Activated naive CD8-positive, alpha-beta T cell treated with anti-CD3 and anti-CD28 coated beads for 36 hours (primary cell): ENCODE measurements at places on chromosomes 7 and 10.

DNA sequence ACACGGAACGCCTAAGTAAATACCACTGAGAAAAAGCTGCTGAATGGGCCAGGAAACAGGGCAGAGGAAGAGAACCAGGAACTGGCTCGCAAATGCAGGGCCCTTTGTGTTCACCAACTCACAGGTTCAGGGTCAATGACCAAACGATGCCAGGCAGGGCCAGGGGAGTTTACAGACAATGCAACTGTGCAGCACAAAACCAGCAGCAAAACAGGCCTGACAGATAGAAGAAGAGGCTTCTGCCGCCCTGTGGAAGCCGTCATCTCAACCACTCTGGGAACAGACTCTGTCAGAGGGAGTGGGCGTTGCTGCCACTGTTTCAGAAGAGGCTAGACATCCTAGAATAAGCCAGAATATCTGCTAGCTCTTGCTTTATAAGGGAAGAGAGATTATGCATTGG lies 117.9 kb downstream of the KMT2E start:
- DNase-seq, result no peak

DNA sequence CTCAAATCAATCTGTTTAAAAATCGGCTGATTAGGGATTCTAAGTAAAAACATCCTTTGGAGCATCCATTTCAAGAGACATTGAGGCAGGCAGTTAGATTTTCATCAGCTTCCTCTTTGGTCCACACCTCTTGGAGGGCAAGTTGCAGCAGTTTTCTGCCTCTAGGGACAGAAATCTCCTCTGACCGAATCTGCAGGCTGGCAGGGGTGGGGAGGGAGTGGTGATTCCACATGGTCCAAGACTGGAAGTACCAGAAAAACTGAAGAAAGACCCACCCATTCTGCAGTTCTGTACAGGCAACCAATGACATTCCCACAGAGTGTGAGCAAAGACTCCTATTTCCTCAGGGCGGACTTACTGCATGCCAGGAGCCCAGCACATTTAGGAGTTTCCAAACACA lies 29.0 kb downstream of the FGFBP3 start:
- no peak for DNase-seq

DNA sequence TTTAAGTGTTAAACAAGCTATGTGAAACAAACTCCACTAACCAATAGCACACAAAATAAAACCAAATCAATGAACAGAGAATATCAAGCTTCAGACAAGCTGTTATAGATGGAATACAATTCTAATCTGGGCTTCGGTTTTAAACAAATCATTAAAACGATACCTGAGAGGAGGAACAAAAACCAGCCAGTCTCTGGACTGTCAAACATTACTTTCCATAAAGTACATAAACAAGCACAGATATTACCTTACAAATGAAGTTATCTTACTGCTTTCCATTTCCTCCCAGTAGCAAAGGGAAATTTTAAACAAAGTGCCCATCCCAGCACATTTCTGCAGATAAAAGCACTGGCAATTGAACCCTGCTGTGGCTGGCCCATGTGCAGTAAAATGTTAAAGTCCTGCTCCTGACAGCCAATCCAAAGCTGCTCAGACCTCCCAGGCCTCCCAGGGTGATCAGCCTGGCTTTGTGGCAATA lies 128.0 kb downstream of the NRCAM start:
- no peak for DNase-seq

DNA sequence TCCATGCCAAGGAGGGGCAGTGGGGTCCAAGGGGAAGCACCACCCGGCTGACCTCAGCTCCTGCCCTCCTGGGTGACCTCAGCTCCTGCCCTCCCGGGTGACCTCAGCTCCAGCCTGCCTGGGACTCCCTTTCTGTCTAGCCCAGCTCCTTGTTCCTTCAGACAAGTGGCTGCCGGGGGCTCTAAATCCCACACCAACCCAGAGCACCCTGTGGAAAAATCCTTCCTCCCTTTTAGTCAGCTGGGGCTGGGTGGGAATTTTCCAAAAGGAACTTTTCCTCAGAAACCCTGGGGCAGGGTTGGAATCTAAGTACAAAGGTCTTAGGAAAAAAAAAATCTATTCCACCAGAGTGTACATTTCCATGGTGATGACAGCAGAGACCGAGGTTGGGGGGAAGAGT lies 36.3 kb downstream of the AKR1B1 start:
- DNase-seq, result no peak

- DNase-seq, result no peak
These were observed 63.5 kb upstream of the EN2 start for GRCh38 chr7:155394413-155394812.

DNA sequence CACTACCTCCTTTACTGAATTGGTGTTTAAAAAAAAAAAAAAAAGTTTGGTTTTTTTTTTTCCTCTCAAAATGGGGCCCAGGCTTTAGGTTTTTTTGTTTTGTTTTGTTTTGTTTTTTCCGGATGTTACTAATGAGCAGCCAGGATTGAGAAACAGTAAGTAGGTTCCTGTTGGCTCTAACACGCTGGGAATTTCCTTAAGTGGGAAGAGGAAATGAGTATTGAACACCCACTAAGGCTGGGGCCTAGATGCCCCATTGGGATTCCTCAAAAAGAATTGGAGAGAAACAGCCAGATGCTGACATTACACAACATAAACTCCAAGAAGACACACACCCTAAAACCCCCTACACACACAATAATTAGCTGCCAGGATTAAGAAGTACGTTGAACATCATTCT lies 102.2 kb upstream of the NANOS1 start:
- no peak for DNase-seq

- DNase-seq, result no peak
These were observed 891.1 kb upstream of the AUTS2 start for GRCh38 chr7:68707159-68707558.

DNA sequence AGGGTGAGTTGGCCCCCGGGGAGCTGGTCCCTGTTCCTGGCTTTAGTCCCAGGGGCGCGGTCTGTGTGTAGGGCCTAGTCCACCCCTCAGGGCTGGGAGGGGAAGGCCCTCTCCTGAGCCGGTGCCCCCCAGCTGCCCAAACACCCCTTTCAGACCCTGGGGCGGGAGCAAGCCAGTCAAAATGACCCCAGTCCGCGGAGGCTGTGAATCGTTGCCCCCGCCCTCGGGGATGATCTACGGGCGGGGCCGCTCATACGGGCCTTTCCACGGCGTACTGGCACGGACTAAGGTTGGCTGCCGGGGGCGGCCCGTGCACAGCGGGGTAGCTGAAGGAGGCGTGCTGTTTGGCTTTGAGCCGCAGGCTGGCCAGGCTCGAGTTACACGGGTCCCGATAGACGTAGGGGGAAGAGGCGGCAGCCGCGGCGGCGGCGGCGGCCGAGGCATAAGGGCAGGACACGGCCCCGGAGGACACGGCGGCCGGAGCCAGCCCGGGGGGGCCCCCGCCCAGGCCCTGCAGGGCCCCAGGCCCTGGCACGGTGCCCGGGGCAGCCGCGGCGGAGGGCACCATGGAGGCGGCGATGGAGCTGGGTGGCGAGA lies 4.3 kb downstream of the ELOVL3 start:
- DNase-seq, result peak; percentile 52

DNA sequence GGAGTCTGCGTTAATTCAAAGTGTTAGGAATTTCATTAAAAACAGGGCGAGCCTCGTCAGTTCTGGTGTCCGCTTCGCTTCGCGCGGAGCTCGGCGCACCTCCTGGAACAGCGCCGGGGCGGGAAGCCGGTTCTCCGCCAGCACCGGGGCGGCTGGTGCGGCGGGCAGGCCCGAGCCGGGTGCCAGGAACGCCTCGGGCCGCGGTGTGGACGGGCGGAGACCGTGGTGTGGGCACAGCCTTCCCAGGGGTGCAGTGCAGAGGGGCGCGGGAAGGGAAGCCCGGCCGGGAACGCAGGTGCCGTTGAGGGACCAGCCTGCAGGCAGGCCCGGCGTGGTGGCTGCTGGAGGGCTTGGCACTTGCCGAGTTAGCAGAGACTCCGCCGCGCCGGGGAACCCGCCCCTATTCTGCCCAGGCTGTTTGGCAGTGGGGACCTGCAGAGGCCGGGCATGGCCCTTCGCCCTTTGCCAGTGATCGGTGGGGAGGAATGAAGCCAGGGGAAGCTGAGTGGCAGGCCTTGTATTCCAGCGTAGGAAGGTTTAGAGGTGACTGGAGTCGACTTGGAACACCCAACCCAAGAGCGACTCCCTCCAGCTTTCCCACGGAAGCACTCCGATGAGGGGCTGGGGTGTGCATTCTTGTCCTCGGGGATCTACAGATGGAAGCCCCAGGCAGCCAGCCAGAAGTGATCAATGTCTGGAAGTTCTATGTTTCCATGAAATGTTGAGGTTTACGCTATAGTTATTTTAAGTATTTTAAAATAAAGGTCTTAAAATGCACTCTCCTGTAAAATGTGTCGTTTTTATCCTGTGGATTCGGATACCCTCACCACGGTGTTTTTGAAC lies 945 bp upstream of the RHEB start:
- peak; percentile 52 for DNase-seq

GRCh38 chr7:155002411-155003091 lies 373 bp downstream of the PAXIP1 start:
- DNase-seq, result peak; percentile 58

GRCh38 chr10:21399392-21400035 lies 126.0 kb downstream of the SKIDA1 start:
- no peak for DNase-seq

DNA sequence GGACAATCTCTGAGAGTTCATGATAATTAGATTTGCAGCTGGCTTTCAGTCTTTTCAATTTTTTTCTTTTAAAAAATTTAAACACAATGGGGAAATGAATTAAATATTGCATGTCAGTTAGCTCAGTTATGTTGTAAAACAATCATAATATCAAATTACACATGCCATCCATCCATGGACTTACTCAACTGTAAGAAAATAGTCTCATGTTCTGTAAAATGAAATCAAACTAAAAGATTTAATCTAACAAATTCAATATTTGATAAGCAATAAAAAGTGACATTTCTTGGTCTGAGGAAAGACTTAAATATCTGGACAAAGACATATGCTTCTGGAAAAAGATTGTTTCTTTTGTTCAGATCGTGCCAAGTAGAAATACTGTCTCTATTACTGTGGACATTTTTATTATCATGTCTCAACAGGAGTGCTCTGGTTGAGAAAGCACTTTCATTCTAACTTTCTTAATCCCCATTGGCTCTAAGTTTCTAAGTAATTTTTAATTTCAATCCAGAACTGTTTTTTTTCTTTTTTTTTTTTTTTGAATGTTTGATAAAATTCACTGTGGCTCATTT lies 179.2 kb upstream of the FAM3C start:
- no peak for DNase-seq

DNA sequence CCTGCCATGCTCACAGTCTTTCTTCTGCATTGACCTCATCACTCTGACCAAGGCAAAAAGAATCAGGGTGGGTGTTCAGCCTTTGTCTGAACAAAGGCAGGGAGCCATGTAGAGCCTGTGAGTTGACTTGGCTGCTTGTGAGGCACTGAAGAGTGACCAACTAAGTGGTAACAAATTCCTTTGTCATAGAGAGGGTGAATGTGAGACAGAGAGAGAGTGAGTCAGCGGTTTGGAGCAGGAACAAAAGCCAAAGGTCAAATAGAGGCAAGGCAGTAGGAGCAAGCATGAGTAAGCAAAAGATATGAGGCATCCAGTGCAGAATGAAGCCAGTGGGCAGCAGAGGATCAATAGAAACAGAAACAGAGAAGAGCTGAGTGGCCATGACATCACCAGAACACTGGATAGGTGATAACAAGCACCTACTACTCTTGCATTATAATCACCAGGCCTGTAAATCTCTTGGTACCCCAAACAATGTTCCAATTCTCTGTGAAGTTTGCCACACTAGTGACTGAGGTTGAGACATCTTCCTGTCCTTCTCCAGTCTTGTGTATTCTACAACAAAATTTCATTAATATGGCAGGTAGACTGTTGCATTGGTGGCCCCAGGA lies 116.2 kb upstream of the LAMB4 start:
- DNase-seq, result no peak

DNA sequence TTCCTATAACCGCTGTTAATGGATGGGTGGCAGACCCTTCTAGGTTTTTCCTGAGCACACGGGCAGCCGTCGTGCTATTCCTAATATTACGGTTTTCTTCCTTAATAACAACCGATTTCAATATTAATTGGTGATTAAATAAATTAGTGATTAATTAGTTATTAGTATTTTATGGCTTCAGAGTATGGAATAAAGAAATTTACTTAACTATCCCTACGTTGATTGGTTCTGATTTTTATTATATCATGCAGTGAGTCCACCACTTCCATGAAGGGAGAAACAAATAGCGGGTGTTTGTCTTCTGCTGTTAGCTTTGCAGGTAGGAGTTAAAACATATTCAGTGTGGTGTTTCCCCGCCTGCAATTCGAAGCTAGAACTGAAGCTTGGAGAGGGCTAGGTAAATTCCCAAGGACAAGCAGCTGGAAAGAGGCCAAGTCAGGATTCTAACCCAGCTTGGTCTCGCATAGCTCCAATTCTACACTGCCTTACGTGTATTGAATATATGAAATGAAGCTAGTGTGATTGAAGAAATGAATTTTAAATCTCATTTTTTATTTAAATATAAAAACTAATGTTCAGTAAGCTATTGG lies 928 bp upstream of the CSTF2T start:
- no peak for DNase-seq

- DNase-seq, result no peak
These were observed 70.4 kb downstream of the PYROXD2 start for GRCh38 chr10:98344589-98345038.

DNA sequence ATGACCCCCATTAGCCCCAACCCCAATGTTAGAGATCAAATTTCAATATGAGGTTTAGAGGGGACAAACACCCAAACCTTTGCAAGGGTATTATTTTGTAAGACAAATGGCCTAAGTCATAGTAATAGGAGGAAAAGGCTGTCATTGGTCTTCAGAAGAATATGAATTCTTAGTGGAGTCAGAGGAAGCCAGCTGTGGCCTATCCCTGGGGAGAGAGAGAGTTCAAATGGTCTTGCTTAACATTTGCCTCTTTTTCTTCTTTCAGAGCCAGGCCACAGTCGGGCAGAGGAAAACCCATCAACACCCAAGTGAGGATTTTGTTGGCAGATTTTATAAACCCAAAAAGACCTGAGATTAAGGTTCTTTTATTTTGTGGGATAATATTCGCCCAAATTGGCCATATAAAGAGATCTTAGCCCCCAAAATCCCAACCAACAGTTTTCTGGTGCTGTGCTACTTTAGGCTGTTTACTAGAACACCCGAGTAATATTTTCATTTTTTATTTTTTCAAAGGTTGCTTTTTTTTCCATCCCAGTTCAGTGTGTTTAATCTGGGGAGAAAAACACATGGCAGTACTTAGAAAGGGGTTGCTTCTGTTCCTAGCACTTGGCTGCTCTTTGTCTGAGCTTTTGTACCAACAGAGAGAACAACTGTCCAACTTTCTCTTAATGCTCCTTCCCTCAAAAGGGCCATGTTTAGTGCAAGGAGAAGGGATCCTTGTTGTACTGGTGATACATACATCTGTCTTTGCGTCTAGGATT lies 26.8 kb upstream of the ARMC3 start:
- no peak for DNase-seq

DNA sequence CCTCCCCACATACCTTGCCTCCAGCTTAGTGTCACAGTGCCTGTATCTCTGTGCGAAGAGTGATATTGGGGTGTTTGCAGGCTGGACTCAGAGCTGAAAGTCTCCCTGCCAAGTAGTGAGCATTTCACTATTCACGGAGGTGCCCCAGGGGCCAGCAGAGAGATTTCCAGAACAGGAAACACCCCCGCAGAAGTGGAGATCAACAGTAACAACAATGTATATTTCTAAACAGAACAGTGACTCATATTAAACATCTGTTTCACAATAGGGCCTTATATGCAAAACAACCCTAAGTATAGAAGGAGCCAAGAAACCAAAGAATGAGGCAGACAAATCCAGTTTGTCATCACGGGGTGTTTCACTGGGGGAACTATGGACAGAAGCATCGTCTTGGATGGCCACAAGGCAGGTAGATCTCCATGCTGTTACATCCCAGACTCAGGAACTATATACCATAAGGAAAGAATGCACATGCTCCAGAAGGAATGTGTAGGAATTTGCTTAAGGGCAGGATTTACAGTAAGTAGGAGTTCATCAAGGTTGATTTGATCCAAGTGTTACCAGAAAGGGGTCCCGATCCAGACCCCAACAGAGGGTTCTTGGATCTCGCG lies 29.3 kb upstream of the CCL24 start:
- DNase-seq, result peak; percentile 20
